ENCODE measurements at places on chromosomes 16 and 17.

DNA sequence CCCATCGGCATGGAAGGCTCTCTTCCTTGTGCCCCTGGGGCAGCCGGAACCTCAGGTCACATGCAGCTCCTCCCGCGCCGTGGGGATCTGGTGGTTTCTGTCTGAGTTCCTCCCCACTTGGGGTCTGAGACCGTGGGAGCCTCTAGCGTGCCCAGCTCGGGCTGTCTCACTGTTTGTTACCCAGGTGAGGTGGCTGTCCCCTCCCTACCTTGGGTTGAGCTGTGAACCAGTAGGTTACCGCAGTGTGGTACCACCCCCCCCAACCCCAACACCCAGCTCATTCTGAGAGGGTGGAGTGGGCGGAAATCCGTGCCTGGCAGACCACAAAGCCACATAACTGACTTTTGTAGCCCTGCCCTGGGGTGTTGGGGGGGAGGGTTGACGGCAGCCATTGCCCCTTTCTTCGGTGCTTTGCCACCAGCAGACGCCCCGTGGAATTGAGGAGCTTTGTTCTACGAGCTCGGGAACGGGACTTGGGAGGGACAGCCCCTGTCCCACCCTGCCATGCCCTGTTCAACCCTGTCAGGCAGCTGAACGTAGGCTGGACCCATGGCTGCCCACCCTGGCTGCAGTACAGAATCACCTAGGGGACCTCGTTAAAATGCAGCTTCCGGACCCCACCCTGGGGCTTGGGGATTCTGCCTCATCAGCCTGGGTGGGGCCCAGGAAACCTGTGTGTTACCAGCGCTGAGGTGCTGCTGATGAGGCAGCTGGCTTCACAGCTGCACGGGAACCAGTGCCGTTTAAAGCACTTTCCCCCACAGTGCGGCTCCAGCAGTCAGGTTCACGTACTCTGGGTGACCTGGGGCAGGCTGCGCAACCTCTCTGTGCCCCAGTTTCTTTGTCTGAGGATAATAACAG lies 18.5 kb downstream of the RAP1GAP2 start:
- DNase-seq: no peak

DNA sequence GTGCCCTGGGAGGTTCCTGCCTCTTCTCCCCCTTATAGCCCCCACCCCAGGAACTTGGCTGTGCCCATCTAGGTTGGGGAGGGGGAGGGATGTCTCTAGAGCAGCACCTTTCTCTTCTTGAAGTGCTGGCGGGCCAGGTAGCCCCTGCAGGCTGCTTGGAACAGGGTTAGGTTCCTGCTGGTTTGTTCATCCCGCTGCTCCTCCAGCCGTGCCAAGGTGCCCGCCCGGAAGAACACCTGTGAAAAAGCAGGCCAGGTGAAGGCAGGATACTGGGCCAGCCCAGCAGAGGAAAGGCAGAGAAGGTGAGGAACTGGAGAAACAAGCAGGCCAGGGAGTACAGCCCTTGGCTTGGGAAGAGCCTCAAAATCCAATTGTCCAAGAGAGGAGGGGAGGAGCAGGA lies 56.6 kb downstream of the PIPOX start:
- DNase-seq: no peak

DNA sequence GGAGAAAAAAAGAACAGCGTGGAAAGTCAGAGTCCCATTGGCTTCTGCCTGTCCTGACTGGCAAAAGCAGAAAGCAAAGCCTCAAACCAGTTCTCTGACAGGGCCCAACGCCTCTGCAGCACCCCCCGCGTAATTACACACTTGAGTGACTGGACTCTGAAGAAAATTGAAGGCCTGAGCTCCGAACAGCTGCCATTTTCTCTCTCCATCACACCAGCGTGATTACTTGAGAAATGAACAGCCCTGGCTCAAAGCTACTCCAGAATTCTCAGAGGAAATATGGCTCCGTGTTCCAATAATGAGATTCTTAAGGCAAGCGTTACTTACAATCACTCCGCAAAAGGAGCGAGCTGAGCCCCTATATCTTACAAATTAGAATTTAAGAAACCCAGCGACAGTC lies 142.7 kb upstream of the C17orf78 start:
- no peak for DNase-seq

DNA sequence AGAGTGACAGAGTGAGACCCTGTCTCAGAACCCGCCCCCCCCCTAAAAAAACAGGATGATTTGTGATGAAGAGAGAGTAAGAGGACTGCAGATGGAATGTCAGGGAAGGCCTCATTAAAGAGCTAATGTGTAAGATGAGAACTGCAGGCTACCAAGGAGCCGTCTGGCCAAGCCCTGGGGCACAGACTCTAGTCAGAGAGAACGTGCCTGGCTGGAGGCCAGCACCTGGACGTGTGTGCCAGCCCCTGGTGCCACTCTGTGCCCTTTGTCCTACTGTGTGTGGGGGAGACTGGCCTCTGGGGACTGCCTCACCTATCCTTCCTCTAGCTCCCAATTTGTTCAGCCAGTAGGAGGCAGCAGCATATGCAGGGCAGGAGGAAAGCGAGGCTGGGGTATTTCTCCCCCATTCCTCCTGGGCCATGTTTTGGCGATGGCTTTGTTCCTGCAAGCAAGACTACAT lies 37.1 kb downstream of the KNOP1 start:
- DNase-seq: no peak

DNA sequence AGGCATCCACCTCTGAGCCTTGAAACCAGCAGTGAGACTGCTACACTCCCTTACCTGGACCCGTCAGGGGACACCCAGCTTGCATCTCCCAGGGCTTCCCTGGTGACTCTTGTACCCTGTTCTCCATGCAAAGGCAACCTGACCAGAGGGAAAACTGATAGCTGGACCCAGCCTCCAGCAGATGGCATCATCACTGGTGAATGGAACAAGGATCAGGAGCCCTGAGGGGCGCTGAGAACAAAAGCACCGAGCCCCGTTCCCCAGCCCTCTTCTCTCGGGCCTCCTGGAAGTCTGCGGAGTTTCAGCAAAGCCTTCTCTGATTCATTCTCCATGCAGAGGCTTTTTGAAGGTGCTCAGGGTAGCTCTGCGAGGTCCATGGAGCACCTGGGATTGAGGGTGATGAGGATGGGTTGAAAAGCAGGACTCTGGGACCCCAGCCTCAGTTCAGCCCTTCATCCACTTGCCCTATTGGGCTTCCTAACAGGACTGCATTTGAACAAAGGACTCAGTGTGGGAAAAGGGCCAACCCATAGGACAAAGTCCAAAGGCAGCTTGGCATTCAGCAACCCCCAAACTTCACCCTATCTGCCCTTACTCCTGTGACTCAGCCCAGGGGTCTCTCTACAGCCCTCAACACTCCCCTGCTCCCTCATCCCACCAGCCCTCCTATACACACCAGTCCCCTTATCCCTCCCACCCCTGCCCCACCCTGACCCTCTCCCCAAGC lies 45.0 kb upstream of the LHX1 start:
- DNase-seq: no peak

DNA sequence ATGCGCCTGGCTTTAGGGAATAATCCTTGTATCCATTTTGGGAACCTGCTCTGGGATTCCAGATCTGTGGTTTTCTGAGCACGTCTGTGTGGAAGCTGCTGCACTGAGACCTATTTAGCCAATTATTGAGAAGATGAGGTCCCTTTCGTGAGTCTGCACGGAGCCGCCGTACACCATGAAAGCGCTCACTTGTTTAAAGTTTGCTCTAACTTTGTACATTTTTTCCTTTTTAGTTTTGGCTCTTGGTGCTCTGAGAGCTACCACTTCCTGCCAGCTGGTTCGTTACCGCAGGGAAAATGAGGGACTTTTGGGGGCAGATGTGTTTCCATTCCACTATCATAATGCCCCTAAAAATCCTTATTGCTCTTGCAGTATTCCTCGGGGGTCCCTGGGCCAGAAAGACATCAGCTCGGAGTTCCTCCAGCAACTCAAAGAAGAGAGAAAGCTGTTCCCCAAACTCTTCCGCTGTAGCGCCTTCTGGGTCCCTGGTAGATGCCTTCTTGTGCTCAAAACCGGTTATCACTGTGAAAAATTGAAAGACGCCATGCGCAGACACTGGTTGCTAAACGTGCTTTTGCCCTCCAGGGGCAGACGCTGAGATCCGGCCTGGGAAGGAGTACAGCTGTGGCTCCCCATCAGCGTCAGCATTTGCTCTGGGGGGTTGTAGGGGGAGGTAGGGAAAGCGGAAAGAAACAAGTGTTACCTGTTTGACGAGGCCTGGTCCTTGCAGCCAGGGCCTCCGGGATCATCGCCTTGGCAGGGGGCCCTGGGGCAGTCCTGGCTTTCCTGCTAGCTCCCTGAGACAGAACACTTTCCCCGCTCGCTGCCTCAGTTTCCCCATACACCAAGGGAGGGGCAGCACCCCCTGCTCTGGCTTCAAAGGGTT lies 238.1 kb downstream of the MRTFB start:
- no peak for DNase-seq

- DNase-seq: no peak
Measured at GRCh38 chr16:1461146-1461545, 13.7 kb downstream of the CLCN7 start.

GRCh38 chr17:74528491-74529199 lies 2.6 kb downstream of the CD300LB start:
- no peak for DNase-seq

DNA sequence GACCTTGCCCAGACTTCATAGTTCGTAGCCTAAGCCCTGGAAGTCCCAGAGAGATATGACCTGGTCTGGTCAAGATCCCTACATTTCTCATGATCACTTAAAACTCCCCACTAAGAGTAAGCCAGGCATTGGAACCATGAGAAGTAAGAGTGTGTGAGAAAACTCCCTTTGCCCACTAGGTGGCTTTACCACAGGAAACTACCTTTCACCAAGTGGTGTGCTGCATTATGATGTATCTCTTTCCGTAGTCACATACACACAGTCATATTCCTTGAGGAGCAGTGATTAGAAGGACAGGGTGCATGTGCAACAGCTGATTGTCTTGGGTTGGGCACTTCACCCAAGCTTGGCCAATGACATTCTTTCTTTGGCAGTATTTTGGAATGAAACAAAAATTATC lies 639.3 kb downstream of the KCNJ2 start:
- DNase-seq: no peak

- no peak for DNase-seq
Measured at GRCh38 chr16:968620-969019, 2.2 kb downstream of the LMF1 start.

GRCh38 chr16:27407133-27407532 lies 5.2 kb downstream of the IL21R start:
- DNase-seq: no peak

DNA sequence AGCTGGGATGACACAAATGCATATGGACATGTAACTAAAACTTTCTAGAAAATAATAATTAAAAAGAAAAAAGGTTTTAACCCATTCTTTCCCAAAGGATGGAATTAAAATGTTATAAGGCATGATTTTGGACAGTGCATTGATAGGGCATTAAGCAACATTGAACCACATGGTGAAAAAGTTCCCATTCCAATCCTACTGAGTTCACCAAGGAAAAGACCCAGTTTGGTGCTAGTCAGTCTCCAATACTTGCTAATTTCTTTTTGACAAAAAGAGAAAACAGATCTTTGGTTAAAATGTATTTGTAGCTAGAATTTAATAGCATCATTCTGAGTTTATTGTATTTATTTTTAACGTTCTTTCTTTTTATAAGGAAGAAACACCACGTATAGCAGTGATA lies 28.1 kb downstream of the EMP2 start:
- DNase-seq: no peak

- DNase-seq: no peak
Measured at GRCh38 chr16:11342021-11342855, 3.0 kb upstream of the RMI2 start.

DNA sequence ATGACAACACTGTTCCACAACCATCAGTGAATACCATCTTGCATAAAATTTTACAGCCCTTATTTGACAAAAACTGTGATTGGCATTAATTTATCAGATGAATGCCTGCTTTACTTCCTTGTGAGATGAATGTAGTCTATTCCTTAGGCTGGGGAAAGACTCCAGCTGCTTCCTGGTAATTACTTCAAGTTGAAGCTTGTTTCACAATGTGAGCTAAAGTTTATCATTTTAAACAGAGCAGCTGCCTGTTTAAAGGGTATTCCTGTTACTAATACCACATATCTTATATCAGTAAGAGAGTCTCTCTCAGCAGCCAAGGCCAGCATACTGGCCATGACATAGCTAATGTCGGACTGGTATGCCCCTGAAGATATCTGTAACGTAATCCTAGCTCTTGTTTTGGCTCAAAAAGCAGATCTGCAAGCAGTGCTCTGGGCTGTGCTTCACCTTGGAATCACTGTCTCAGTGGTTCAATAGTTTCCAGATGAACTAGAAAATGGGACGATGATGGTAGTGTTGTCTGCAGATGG lies 13.2 kb upstream of the ARL2BP start:
- DNase-seq: no peak

- no peak for DNase-seq
Measured at GRCh38 chr16:73412416-73412815, 364.5 kb upstream of the ZFHX3 start.

All from brain pericyte (primary cell).